ENCODE measurements at places on chromosomes 7 and 10. TPM values are rescaled to one million over a fixed set of nuclear protein-coding genes. Genes with fewer than 3 reads are reported as not detected.

DNA sequence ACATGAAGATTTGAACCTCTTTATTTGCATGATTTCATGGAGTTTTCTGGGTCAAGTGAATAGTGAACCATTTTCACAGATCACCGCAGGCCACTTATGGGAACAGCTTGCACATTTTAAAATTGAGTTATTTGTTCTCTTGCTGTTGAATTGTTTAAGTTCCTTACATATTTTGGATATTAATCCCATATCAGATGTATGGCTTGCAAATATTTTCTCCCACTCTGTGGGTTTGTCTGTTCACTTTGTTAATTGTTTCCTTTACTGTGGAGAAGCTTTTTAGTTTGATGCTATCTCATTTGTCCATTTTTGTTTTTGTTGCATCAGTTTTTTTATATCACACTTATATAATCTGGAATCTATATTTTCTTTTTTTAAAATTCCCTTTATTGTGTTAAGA lies 14.1 kb upstream of the ZC3HAV1L start:
- DNase-seq = no peak

PDCD11 gene
- total RNA-seq = 91.3 TPM

OPN4 gene
- not detected for total RNA-seq

GRCh38 chr10:130443066-130443465 lies 306.9 kb downstream of the GLRX3 start:
- no peak for DNase-seq

- DNase-seq = no peak
These were observed 22.4 kb downstream of the ADGRA1 start for GRCh38 chr10:133110133-133110532.

- DNase-seq = peak; percentile 19
These were observed 722 bp downstream of the UPF2 start for GRCh38 chr10:12041766-12042408.

C10orf95 gene
- 0.62 TPM for total RNA-seq

LRRC4 gene
- total RNA-seq = 0.15 TPM

DNA sequence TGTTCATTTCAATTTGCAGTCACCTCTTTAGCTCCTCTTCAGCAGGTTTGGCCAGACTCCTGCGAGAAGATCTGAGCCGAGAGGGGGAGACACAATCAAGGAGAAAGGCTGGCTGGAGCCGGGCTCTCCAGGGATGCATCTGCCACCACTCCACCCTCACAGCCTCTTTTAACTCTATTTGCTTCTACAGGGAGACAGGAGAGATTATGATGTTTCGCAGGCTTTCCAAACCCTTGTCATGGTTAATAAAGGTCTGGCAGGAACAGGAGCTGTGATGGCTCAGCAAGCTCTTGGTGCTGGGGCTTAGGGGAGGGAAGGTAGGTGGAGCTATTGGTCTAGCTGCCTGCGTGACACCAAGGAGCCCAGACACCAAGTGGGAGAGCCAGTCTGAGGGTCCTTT lies 448.1 kb upstream of the PODXL start:
- no peak for DNase-seq

CADPS2 gene
- total RNA-seq = not detected

- DNase-seq = no peak
These were observed 98.9 kb downstream of the DYNC1I1 start for GRCh38 chr7:95871075-95871848.

GRCh38 chr10:19702215-19702614 lies 114.0 kb upstream of the PLXDC2 start:
- no peak for DNase-seq

DNA sequence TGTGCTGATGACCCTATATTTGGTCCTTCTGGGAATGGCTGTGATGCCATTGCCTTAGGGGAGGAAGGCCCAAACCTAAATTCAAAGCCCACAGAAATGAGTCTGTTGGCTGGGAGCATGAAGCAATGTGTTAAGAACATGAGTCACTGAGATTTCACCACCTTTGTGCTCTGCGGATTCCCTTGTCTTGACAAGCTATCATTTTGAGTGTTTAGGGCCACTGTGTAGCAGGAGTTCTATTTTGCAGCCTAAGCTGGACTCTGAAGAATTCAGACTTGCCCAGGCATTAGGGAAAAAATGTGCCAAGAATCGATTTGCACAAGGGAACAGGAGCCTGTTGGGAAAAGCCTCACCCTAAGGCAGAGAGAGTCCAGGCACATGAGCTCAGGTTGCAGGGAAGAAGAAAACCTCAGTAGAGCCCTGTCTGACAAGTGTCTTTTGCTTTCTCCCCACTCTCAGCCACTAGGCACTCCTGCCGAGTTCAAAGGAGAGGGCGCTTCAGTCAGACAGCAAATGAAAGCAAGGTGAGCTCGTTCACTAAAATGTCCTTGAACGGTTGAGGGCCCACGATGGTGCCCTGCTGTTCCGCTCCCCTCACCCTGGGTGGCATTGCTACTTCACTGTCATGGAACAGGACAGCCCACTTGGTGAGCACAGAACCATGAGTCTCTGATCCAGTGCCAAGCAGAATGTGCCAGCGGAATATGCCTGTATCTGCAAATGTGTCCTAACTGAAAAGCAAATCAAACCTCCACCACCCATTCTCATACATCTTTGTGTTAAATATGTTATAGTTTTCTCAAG lies 93.6 kb downstream of the PRLHR start:
- DNase-seq = no peak

- no peak for DNase-seq
These were observed 37.5 kb downstream of the WDR37 start for GRCh38 chr10:1093696-1094095.

- no peak for DNase-seq
These were observed 33.1 kb upstream of the EPC1 start for GRCh38 chr10:32379950-32380551.

DNA sequence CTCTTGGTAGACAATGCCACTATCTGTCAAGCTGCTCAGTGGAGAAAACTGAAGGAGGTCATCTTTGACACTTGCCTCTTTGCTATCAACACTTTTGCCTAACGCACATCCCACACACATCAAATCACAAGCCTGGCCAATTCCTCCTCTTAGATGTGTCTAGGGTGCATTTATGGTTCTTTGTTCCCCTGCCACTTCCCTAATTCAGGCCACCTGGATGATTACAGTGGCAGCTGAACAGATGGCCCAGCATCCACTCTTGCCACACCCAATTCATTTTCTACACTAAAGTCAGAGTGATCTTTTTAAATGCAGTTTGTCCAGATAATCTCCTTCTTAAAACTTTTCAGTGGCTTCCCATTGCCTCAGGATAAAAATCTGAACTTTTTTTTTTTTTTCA lies 58.6 kb downstream of the LAMB4 start:
- no peak for DNase-seq

- no peak for DNase-seq
These were observed 174.3 kb upstream of the FAM3C start for GRCh38 chr7:121570365-121570764.

DNA sequence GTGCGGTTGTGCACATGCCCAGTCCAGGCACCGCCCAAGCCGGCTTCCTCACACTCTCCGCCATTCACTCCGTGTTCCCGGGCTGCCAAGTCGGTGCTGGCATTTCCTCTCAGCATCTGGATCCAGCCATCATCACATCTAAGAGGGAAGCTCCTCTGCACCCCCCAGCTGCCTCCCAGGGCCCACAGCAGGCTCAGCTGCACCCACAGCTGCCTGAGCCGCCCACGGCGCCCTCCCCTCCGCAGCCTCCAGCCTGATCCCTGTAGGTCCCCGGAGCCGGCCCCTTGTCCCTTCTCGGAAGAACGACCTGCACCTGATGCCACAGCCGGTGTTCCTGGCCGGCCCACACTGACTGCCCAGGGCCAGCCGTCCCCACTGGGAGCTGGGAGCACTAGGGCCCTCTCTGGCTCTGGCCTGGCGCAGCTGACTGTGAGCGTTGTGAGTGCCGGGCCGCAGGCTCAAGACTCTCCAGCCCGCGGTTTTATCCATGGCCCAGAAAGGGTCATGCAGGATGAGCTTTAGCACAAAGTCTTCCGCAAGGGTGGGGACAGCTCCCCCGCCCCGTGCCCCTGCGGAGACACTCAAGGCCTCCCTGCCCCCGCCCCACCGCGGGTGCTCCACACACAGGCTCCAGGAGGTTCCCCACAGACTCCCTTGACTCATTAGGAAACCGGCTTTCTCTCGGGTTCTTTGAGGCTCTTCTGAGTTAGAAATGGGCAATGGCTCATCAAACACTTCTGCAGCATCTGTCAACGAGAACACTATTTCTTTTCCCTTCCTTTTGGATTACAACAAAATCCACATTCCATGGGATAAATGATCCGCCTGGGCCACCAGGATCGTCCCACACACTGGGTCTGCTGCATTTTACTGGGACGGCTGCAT lies 31.2 kb downstream of the CFAP46 start:
- no peak for DNase-seq

DNA sequence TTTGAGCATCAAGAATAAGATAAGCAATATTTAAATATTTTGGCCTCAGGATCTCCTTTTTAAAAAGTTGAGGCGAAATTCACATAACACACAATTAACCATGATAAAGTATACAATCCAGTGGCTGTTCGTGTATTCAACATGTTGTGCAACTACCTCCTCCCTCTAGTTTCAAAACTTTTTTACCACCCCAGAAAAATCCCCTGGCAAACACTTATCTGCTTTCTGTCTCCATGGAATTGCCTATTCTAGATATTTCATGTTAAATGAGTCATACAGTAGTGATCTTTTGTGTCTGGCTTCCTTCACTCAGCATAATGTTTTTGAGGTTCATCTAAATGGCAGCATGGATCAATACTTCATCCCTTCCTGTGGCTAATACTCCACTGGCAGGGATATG lies 31.8 kb upstream of the IL15RA start:
- DNase-seq = no peak

GRCh38 chr10:96276831-96277230 lies 5.5 kb upstream of the BLNK start:
- DNase-seq = no peak

WDFY4 gene
- 0.35 TPM for total RNA-seq

- no peak for DNase-seq
These were observed 179.9 kb downstream of the DIP2C start for GRCh38 chr10:509361-510102.

GRCh38 chr10:124870854-124871425 lies 69.3 kb downstream of the ABRAXAS2 start:
- no peak for DNase-seq

DNA sequence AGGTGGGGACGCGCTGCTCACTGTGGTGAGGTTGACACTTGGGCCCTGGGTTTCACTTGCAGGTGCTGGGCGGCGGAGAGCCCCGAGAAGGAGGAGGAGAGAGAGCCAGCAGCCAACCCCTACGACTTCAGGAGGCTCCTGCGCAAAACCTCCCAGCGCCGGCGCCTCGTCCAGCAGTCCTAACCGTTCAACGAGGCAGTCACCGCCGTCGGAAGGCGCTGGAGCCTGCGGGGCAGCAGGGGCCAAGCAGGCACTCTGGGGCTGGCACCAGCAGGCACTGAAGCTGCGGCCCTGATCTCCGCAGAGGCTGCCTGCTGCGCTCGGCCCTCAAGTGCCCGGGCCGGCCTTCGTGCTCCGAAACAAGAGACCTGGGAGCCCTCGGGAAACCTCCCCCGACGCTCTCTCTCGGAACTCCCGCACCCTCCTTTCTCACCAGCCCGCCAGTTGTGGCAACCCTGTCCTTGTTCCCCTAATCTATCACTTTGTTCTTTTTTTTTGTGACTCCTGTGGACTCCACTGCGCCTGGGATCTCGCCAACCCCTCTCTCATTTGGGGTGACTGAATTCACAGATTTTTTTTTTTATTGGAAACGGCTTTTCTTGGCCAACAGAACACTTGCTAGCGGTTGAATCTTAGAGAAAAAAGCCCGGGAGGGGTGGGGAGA lies 4.7 kb upstream of the GAD2 start:
- DNase-seq = no peak

DNA sequence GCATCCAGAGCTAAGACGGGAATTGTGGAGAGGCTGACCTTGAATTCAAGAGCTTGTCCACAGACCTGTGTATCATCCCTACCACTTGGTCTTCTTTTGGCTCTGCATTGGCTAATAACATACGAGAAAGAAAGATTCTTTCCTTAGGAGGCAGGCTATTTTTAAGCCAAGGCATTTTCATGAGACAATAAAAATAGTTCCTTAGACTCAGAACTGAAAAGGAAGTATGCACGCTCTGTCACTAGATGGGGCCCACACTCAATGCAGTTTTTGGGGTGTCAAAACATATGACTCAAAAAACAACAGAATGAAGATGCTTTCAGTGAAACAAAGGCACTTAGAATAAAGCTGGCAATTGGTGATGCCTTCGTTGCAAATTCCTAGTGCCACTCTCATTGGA lies 265.9 kb upstream of the DGKB start:
- no peak for DNase-seq

GRCh38 chr7:78601728-78602127 lies 803.2 kb downstream of the PHTF2 start:
- DNase-seq = no peak

DNA sequence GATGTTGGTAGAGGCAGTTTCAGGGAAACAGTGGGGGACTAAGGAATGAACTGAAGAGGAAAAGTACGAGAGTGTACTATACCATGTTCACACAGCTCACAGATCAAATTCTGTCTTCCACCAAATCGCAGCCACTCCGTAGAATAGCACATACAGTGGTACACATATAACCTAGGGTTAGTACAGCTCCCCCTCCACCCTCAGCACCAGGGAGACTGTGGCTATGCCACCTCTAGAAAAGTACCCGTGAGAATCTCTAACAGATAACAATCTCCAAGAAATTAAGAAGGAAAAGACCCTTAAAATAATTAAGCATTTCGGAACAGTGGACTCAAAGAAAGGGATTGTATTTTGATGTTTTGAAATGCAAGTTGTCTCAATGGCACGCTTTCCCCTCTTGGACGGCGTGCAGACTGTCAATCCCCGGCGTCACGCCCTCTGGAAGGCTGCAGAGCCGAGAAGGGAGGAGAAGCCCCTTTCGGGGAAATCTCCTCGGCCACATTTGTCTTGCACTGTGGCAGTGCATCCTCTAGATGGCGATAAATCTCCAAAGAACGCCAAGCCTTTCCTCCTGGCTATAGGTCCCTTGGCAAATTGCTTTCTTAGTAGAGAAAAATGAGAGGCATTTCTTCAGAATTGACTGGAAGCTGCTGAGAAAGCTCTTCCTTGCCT lies 345.0 kb downstream of the REEP3 start:
- DNase-seq = peak; percentile 10

TCAF2 gene
- 18.0 TPM for total RNA-seq

CISD1 gene
- 51.4 TPM for total RNA-seq

GRCh38 chr7:128437426-128438332 lies 18.0 kb upstream of the HILPDA start:
- DNase-seq = no peak

TMEM213 gene
- not detected for total RNA-seq

DNA sequence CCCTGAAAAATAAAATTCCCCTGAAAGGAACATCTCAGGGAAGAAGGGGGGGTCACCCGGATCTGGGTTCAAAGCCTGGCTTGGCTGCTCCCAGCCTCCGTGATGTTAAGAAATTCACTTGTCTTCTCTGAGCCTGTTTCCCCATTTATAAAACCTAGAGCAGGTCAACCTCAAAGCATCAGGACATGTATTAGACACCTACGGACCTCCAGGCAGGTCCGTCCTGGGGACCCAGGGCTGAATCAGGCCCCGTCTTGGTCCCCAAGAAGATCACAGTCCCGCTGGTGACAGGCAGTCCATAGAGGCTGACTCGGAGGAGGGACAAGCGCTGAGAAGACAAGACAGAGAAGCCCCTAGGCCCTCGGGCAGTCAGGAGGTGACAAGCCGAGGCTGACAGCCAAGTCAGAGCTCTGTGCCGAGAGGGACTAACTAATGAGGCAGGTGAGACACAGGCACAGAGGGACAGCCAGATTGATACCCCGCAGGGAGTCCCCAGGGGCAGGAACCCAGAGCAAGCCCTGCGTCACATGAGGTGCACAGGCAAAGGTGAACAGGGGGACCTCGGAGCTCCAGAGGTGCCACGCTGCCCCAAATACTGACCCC lies 2.9 kb downstream of the MYL10 start:
- no peak for DNase-seq

- no peak for DNase-seq
These were observed 21.6 kb downstream of the KCNH2 start for GRCh38 chr7:150956395-150957132.

Data from CD8-positive, alpha-beta memory T cell (primary cell).